Dermis lymphatic vessel endothelial cell (primary cell): ENCODE measurements at places on chromosomes 11 and 22. TPM values are rescaled to one million over a fixed set of nuclear protein-coding genes. Genes with fewer than 3 reads are reported as not detected.

Gene MCHR1
- 0.11 TPM in 1 of 2 replicates, not detected in the other for total RNA-seq

Gene MMP7
- 0.43 and 1.7 TPM in 2 replicates for total RNA-seq

Gene BDNF
- total RNA-seq = under 0.01 and 0.33 TPM in 2 replicates

Gene DDX17
- total RNA-seq = 291 and 453 TPM in 2 replicates

Gene ISX
- not detected in 2 replicates for total RNA-seq

Gene ZFP91
- 39.3 and 39.7 TPM in 2 replicates for total RNA-seq
